Dermis microvascular lymphatic vessel endothelial cell (primary cell): ENCODE measurements at places on chromosomes 2 and 18. TPM values are rescaled to one million over a fixed set of nuclear protein-coding genes. Genes with fewer than 3 reads are reported as not detected.

SERPINB10 gene
- not detected in 2 replicates for total RNA-seq

ST8SIA3 gene
- not detected in 2 replicates for total RNA-seq

UGT1A9 gene
- total RNA-seq: not detected in 2 replicates

CDH20 gene
- not detected in 2 replicates for total RNA-seq

LRRC30 gene
- not detected in 2 replicates for total RNA-seq

RAX gene
- not detected in 2 replicates for total RNA-seq

FANCL gene
- 12.5 and 12.6 TPM in 2 replicates for total RNA-seq

GRHL1 gene
- total RNA-seq: 0.26 and 0.76 TPM in 2 replicates

ARHGAP15 gene
- under 0.01 TPM in 1 of 2 replicates, not detected in the other for total RNA-seq

DSG4 gene
- total RNA-seq: not detected in 2 replicates

VWC2L gene
- total RNA-seq: not detected in 2 replicates

CHRND gene
- not detected in 2 replicates for total RNA-seq

LYPD6 gene
- total RNA-seq: 7.8 and 13.3 TPM in 2 replicates

CYTIP gene
- not detected in 2 replicates for total RNA-seq

FAM237A gene
- not detected in 2 replicates for total RNA-seq

TRAK2 gene
- total RNA-seq: 27.1 and 30.2 TPM in 2 replicates

SLC5A7 gene
- total RNA-seq: not detected in 2 replicates
